ENCODE measurements at places on chromosomes 3 and 15.

GRCh38 chr3:195001961-195002861, 268.7 kb downstream of the XXYLT1 start:
- no peak for DNase-seq

DNA sequence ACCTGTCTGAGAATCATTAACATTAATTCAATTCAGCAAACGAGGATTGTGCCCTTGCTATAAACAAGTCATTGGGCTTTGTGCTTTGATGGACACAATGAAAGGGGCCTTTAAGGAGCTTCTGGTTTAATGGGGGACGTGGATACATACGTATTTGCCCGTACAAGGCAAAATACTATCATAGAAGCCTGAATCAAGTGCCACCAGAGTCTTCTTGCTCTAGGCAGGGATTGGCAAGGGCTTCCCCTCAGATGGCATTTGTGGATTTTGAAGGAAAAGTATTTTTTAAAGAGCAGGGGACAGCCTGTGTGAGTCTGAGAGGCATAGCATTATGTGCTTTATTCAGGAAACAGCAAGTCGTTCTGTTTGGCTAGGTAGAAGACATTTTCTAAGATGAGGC, 83.7 kb upstream of the NEDD4 start:
- no peak for DNase-seq

- no peak for DNase-seq
Measured at GRCh38 chr3:15796771-15797641, 773 bp downstream of the ANKRD28 start.

- DNase-seq: no peak
Measured at GRCh38 chr3:6260551-6261191, 600.2 kb upstream of the GRM7 start.

DNA sequence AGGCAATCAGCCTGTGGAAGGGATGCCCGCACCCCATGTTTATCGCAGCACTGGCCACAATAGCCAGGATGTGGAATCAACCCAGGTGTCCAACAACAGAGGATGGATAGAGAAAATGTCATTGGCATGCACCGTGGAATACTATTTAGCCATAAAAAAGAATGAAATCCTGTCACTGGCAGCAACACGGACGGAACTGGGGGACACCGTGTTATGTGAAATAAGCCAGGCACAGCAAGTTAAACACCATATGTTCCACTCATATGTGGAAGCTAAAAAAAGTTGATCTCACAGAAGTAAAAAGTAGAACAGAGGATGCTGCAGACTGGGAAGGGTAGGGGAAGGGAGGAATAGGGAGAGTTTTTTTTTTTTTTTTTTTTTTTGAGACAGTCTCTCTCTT, 15.6 kb downstream of the MELTF start:
- no peak for DNase-seq

DNA sequence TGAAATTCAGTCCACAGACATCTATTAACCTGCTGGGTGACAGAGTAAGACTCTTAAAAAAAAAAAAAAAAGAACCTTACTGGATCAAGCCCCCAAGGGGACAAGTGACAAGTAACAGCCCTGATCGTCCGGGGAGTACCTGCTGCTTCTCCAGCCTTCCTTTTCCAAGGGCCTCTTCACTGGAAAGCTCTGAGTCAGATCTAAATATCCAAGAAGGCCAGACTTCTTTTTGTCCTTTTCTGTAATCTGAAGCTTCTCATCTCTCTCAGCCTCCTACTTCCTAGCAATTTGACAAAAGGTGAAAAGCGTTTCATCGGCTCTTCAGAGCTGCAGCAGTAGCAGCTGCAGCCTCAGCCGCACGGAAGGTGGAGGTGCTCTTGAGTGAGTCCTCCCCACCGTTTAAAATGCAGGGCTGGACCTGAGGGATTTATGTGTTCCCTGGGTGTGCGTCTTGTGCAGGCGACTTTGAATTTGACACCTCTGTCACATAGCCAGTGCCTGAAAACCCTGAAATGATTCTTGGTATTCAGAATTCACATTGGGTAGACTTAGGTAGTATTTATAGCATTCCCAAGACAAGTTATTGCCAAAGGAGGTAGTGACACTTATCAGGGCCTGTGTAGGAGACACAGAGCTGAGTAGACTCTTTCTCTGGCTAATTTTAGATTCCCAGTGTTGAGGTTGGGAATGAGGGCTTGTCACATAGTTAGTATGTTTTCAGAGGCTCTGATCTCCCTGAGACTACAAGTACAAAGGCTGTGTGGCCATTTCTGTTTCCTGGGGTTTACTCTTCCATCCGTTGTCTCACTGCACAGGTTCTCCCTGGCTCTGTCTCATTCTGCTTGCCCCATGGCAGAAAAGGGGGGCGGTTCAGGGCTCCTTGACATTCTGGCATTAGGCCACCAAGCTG, 291.2 kb upstream of the C2CD4B start:
- DNase-seq: no peak

- DNase-seq: no peak
Measured at GRCh38 chr3:149339931-149340309, 6.5 kb upstream of the TM4SF18 start.

- no peak for DNase-seq
Measured at GRCh38 chr15:39198044-39199000, 382.6 kb upstream of the THBS1 start.

DNA sequence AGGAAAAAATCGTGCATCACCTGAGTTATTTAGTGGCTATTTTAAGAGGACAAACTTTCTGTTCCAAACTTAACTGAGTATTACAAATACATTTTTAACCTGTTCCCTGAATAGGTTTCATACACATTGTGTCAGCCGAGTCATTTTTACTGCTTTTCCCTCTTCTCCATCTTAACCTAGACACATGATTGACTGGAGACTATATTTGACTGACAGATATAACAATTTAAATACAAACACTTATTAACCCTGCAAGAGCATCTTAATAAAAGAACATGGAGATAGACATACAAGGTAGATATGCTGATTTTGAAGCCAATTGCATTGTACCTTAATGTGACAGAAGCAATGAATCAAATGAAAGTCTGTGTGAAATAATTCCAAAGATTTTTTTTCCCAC, 810.5 kb upstream of the ARPP21 start:
- no peak for DNase-seq

GRCh38 chr3:183775781-183776180, 49.6 kb downstream of the MAP6D1 start:
- no peak for DNase-seq

DNA sequence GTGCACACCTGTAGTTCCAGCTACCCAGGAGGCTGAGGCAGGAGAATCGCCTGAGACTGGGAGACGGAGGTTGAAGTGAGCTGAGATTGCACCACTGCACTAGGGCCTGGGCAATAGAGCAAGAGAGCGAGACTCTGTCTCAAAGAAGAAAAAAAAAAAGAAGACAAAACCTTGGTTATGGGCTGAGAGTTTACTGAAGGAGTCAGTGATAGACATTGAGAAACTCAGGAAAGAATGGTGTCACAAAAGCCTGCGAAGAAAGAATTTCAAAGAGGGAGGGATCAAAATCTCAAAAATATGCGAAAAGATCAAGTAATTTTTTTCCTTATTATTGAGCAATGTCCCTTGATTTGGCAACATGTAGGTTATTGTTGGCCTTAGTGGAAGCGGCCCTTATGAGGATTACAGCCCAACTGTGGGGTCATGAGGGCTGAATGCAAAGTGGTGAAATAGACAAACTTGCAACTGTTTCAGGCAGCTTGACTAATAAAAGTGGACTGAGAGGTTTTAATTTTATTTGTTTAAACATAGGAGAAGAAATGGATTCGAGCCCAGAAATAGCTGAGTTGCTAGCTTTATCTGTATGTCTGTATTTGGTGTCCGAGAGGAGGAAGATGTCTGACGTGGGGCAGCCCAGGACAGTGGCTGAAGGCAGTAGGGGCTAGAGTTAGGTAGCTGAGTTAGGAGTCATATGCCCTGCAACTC, 18.8 kb upstream of the CELF6 start:
- no peak for DNase-seq

- DNase-seq: no peak
Measured at GRCh38 chr15:38829086-38829485, 264.5 kb upstream of the RASGRP1 start.

- DNase-seq: no peak
Measured at GRCh38 chr3:146589899-146590508, 15.1 kb downstream of the PLSCR5 start.

DNA sequence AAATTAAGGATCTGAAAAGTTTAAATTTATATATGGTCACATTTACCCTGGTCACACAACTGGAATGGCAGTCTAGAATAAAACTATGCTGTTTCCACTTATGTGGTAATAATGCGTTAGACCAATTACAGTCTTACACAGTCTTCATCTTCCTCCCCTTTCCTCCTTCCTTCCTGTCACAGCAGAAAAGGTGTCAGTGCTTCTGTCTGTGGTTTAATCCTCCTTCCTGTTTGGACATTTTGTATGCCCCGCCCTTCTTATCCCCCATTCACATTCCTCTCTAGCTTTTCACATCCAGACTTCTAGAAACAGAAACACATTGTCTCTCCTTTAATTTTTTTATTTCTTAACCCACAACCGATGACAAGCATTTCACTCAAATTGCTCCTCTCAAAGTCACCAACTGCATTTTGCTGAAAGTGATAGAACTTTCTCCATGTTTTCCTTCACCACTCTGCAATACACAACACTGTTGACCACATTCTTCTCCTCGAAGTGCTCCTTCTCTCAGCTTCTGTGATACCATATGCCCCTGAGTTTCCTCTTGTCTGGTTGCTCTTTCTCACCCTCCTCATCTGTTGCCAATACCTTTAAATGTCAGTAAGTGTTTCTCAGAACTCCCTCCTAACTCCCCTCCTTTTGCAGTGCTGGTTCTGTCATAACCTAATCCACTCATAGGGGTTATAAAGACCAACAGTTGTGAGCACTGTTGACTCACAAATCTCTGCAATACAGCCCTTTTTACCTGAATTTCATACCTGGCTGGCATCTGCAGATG, 271.6 kb downstream of the UBE2E2 start:
- no peak for DNase-seq

DNA sequence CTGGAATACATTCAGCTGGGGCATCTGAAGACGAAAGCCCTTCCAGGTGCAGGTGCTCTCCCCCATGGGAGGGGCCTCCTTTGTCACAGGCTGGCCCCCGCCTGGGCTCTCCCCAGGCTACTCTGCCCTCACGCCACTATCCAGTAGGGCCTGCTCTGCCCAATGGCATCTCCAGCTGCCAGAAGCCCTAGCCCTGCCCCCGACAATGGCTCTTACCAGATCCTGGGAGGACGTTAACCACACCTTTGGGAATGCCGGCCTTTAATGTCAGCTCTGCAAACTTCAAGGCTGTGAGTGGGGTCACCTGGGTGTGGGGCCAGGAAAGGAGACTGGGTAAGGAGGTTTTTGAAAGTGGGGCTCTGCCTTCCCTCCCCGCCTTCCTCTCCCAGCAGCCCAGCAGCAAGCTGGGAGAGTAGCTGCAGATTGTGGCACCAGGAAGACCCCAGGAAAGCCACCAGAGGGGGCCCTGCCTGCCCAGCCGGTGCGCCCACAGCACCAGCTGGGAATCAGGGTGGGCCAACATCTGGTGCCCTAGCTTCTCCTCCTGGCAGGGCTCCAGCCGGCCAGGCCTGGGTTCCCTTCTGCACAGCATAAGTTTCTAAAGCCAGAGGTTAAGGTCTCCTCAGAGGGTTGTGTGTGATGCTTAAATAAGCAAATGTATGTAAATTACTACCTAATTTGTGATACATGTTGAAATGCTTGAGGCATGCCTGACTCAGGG, 40.4 kb upstream of the SLC41A3 start:
- no peak for DNase-seq

- no peak for DNase-seq
Measured at GRCh38 chr15:66674756-66675155, 27.3 kb upstream of the SMAD6 start.

GRCh38 chr3:150483226-150483625, 63.1 kb downstream of the SERP1 start:
- DNase-seq: no peak

DNA sequence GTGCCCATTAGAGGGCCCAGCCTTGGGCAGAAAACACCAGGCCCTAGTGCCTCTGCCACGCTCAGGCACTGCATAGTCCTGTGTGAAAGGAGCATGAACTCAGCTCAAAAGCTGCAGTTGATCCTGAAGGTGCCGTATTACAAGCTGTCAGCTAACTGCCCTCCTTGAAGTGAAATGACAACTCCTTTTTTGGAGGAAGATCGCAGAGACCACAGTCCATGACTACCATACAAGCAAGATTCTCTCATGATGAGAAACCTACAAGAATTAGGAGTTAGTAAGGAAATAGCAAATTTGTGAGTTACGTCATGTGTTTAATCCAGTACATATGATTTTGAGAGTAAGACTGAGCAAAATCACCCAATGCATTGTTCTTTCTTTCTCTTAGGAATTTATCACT, 513.9 kb upstream of the NR2F2 start:
- DNase-seq: no peak

- no peak for DNase-seq
Measured at GRCh38 chr3:25567388-25567787, 97.3 kb downstream of the TOP2B start.

- no peak for DNase-seq
Measured at GRCh38 chr15:66405615-66406014, 18.9 kb downstream of the MAP2K1 start.

GRCh38 chr3:168251371-168251770, 155.6 kb upstream of the GOLIM4 start:
- DNase-seq: no peak

DNA sequence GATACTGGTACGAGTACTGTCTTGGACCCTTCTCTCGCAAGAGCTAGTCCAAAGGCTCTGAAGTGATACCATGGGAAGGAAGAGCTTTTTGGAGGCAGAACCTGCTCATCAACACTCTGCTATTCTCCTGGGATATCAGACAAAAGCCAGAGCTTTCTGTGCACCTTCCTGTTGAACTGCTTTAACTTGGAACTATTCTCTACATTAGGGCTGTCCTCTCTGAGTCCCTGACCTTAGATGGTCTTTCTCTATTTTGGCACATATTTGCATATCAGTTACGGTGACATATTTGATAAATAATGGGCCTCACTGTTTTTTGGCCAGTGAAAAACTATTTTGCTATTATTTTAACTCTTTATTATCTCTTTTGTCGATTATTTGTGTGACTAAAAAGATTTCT, 146.9 kb downstream of the TIGIT start:
- DNase-seq: no peak

- no peak for DNase-seq
Measured at GRCh38 chr3:146817704-146818103, 212.6 kb upstream of the PLSCR5 start.

GRCh38 chr3:40885430-40885829, 313.9 kb upstream of the CTNNB1 start:
- DNase-seq: no peak

- no peak for DNase-seq
Measured at GRCh38 chr3:188756241-188756640, 415.5 kb upstream of the TPRG1 start.

GRCh38 chr3:24829011-24829581, 334.4 kb upstream of the THRB start:
- no peak for DNase-seq

DNA sequence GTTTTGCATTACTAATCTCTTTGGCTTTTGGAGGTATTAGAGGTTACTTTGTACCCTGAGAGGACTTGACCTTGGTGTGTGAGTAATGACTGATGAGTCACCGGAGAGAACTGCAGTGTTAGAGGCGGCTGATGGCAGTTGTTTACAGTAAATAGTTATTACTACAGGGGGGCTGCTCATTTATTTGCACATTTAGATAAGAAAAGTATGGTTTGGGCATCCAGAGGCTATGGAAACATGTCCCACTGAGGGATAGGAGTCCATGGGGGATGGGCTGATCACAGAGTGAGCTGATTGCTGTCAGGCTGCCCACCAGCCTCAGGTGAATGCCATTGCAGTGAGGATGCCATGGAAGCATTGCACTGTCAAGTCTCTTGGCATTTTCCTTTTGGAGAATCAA, 17.3 kb upstream of the STAC start:
- no peak for DNase-seq

Data from activated CD8-positive, alpha-beta memory T cell treated with anti-CD3 and anti-CD28 coated beads for 1 hour (primary cell).